ENCODE measurements at places on chromosomes 2 and 18. TPM values are rescaled to one million over a fixed set of nuclear protein-coding genes. Genes with fewer than 3 reads are reported as not detected.
A peak's percentile ranks its signal among the peaks of the same experiment; 100 is the strongest.

LRRC30 gene
- not detected for total RNA-seq

TUBB8B gene
- not detected for total RNA-seq

DNA sequence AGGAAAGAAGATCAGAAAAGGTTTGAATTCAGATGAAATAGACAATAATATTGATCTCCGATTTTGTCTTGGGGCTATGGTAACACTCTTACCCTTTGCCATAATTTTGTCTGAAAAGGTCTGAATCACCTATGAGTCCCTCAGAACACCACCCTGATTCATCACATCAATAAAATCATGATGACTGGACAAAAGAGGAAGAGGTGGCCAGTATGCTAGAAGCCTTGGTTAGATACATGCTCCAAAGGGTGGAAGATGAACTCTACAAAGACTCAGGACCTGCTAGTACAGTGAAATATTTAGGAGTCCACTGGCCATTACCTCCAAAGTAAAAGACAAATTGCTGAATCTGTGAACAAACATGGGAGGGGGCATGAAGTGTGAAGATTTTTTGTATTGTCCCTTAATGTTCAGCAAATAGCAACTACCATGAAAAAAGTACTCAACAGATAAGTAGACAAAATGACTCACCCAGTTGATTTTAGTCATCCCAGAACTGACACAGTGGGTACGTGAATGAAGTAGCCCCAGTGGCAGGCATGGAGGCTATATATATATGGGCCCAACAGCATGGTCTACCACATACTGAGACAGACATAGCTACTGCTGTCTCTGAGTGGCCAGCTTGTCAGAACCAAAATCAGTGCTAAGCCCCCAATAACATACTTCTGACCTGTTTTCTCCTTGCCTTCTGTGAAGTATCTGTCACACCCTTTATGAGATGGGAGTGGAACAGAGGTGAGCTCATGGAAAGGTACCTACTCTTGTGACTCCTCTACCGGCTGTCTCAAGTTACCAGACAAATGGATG lies 36.5 kb upstream of the GLS start:
- DNase-seq, result no peak

DNA sequence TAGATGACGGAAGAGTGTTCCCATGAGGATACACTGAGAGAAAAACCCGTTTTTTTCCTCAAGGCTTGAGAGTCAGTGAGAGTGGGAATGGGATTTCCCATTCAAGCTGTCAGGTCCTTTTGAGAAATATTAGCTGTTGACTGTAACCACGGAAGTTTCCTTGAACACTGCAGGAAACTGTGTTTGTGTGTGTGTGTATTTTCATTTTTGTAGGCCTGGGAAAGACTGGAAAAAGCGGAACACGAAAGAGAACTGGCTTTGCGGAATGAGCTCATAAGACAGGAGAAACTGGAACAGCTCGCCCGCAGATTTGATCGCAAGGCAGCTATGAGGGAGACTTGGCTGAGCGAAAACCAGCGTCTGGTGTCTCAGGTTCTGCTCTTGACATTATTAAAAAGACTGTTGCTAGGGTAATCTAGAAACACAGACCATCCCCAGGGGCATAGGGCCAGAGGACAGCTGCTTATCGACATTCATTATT lies 98.8 kb upstream of the EML6 start:
- no peak for DNase-seq

CIB4 gene
- total RNA-seq, result 2.2 TPM

PIK3C3 gene
- 68.6 TPM for total RNA-seq

DNA sequence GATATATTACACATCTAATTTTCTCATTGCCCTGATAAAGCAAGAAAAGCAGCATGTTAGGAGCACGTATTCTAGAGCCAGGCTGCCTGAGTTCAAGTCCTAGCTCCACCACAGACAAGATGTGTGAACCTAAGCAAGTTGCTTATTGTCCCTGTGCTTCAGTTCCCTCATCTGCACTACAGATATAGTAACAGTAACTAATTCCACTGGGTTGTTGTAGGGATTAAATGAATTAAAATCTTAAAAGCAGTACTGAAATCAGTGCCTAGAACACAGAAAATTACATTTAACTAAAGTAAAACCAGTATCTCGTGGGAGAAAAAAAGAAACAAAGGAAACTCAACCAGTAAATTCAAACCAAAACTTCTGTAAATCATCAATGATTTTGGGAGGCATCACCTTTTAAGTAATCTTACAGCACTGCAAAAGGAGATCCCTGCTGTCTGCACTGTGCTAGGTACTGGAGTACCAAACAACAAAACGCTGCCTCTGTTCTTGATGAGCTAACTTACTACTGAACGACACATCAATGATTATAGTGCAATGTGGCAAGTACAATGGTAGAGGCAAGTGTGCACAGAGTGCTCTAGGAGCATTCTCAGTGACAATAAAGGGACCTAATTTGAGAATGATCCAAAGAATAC lies 7.9 kb downstream of the MAP3K2 start:
- no peak for DNase-seq

GRCh38 chr2:31694444-31694843 lies 113.7 kb upstream of the SRD5A2 start:
- DNase-seq, result no peak

CNRIP1 gene
- total RNA-seq, result 6.1 TPM

DNA sequence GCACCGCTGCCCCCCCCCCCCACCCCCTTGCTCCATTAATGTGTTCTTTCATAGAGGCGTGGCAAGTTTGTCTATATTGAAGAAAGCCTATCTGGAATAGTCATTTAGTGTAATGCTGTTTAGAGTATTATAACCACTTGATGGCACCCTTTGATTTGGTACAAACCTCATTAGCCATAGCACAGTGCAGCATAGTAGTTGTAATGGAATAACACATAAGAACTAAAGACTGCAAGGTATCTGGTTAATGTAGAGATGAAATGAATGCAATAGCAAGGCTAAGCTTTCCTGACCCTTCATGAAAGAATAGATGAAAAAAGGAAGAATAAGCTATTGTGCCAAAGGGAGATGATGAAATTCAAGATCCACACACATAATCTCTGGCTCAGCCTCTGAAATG lies 81.9 kb downstream of the EHBP1 start:
- no peak for DNase-seq

ASB18 gene
- total RNA-seq, result not detected

- DNase-seq, result no peak
Observed at GRCh38 chr2:238166391-238167343, 7.9 kb downstream of the ERFE start.

DNA sequence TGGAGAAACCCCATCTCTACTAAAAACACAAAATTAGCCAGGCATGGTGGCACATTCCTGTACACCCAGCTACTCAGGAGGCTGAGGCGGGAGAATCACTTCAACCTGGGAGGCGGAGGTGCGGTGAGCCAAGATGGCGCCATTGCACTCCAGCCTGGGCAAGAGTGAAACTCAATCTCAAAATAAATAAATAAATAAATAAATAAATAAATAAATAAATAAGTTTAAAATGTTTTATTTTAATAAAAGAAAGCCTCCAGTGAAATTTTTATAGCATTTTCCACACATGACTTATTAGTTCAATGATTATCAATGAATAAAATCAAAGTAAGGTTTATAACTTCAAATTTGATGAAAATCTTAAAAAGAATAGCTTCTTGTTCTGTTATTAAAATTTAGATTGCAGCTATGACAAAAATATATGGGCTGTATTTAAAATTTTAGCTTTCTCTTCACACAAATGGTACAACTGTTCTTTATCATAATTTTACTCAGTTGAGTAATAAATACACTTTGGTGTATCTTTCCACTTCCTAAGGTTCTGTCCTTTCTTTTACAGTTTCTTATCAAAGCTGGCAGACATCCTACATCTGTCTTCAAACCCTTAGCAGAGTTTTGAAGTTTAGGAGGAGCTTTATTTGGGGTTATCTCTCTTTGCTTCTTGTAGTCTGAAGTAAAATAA lies 78.4 kb upstream of the ZSWIM2 start:
- no peak for DNase-seq

DNA sequence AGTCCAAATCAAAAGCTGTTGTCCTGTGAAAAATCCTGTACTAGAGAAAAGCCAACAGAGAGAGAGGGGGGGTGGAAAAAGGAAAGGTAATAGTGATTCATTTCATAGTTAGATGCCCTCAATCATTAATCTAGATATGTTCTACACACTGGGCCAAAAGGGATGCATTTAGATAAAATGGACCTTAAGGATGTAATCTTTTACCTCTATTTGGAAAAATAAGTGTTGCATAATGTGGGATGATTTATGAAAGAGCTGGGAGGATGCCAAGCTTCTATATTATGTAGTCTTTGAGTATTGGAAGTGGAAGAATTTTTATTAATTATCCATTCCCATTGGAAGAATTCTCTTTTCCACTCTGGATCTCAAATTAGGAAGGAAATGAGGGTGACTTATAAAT lies 480.5 kb upstream of the ZEB2 start:
- DNase-seq, result no peak

BCL2 gene
- total RNA-seq, result 4.2 TPM

- DNase-seq, result no peak
Observed at GRCh38 chr2:142974288-142975024, 97.0 kb downstream of the KYNU start.

GRCh38 chr2:7620255-7620654 lies 703.0 kb downstream of the RNF144A start:
- no peak for DNase-seq

DNA sequence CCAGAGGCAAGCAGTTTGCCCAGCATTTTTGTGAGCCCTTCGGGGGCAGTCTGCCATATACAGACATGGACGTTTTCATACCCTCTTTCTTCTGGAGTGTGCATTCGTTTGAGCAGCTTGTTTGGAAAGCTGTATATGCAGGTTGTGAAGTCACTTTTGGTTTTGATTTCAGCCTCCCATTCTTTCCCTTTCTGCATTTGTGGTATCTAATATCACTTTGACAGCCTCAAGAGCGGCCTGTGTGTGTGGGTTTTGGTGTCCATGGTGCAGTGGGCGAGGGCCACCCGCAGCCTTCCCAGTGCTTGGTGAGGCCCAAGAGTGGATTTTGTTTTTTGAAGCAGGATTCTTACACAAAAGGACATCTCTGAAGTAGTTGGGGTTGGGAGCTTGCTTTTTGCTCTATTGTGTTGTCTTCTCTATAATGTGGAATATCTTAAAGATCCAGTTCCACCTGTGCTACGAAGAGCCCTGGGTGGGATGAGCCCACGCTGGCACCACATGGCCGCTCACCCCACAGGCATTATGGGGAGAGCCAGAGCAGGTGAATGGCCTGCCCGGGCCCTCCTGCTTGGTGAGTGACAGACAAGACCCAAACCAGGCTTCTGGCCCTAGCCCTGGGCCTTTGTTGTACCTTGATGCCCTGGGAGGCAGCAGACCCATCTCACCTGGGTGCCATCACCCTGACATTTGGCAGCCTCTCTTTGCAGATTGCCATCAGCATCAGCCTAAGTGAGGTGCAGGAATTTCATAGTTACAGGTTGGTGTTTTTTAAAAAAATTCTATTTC lies 29.5 kb downstream of the INPP4A start:
- DNase-seq, result no peak

GRCh38 chr2:129056309-129056958 lies 737.8 kb upstream of the HS6ST1 start:
- no peak for DNase-seq

DNA sequence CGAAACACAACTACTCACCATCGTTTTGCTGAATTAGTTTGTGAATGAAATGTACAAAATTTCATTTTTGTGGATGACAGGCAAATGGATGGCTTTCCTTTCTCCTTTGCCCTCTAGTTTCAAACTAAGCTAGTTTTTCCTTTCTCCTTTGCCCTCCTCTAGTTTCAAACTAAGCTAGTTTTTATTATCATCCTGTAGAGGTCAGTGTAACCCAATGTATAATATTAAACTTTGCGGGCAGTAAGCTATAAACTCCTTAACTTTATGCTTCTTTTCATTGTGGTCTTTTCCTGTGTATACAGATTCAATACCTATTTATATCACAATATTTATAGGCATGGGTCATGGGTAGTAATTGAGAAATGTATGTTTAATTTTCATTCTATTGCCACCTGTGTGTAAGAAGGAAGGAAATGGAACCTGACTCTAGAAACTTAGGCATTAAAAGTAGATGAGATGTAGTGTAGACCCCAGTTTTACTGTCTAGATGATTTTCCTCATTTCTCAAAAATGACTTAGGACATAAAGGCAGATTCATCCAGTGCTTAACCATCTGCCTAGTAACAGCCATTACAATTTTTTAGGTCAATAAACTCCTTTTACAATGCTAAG lies 58.1 kb downstream of the MAP3K19 start:
- DNase-seq, result no peak

GRCh38 chr2:231710799-231711676 lies 2.7 kb downstream of the PTMA start:
- DNase-seq, result peak; percentile 69

DNA sequence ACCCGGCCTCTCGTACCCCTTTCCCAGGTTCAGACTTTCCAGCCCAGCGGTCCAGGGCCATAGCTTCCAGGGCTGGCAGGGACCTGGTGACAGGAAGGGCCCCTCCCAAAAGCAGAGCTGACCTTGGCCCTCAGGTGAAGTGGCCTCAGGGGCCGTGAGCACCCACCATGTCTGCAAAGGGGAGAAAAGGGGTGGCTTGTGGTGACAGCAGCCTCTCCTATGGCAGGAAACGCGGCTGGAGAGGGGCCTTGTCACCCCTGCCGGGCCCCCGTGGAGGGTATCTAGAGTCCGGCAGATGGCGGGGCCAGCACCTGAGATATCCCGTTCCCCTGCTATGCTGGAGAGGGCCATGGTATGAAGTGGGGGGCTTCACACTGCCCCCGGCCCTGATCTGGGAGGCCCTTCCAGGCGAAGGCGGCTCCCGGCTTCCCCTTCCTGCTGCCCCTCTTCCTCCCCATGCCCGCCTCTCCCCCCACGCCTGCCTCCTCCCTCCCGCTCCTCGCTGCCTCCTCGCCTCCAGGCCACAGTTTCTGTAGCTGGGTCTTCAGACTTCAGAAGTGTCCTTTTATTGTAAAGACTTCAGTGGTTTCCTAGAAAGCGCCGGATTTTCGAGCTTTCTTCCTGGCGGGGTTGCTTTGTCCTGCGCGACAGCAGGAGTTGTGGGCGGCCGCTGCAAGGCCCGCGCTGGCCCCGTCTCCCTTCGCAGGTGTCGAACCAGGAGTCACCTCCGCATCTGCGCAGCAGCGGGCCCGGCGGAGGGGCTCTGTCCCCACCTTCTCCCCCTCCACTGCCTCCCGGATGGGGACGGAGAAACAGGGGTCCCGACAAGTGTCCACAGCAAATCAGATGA lies 240.5 kb upstream of the MYT1L start:
- DNase-seq, result peak; percentile 21

GRCh38 chr2:191218292-191218898 lies 26.8 kb upstream of the MYO1B start:
- peak; percentile 41 for DNase-seq

COLEC12 gene
- 9.7 TPM for total RNA-seq

PRKCE gene
- total RNA-seq, result 5.7 TPM

- no peak for DNase-seq
Observed at GRCh38 chr2:173741759-173742158, 223.4 kb downstream of the SP3 start.

ITPRIPL1 gene
- 0.71 TPM for total RNA-seq

SERPINB7 gene
- total RNA-seq, result not detected

GRCh38 chr2:236180831-236181453 lies 12.8 kb upstream of the GBX2 start:
- DNase-seq, result peak; percentile 44

GRCh38 chr2:127106457-127106990 lies 430 bp downstream of the BIN1 start:
- peak; percentile 59 for DNase-seq
